ENCODE measurements at places on chromosomes 6 and 20.

- no peak for DNase-seq
Observed at GRCh38 chr6:83974409-83975050, 59.0 kb upstream of the MRAP2 start.

DNA sequence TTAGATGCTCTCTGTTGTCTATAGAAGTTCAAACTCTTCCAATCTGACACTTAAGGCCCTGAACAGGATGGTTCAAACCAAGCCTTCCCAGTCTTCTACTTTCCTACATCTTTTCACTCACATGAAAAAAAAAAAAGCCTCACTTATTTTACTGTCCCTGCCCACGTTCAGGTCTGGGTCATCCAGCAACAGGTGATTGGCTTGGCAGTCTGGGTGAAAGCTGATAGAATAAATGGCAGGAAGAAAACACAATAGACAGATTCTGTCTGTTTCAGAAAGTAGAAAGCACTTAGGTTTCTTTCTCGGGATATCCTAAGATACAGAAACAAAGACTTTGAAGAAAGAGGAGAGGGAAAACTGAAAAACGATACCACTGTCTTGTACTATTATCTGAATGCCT is 61.8 kb upstream of the HSF2 start:
- DNase-seq, result no peak

GRCh38 chr6:72669324-72669723 is 47.5 kb downstream of the KCNQ5 start:
- DNase-seq, result no peak

DNA sequence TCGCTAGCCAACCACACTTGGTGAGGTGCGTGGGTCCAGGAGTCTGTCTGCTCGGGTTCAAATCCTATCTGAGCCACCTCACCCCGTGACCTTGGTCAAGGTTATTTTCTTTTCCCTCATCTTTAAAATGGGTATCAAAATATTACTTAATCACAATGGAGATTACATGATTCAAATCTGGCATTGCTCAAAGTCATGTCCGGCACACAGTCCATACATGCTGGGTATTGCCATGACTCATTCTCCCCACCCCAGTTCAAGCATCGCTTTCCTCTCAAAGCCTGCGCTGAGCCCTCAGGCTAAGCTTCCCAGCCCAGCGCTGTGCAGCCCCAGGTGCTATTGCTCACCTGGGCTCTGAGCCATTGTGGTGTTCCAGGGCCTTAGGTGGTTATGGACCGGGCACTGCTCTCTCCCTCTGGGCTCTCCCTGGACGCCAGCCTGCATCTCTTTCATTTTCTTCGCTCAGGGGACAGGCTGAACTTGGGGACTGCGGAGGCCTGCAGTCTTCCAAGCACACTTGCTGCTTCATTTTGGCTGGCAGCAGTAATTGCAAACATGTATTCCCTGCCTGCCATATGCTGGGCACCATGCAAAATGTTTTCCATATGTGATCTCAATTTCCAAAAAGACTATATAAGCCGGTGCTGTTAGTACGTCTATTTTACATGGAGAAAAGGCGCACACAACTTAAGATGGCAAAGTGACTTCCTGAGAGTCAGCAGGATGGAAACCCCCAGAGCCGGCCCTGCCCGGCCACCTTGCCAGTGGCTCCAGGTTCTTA is 27.3 kb downstream of the WRNIP1 start:
- no peak for DNase-seq

GRCh38 chr6:118679327-118679901 is 28.0 kb upstream of the CEP85L start:
- no peak for DNase-seq

GRCh38 chr6:89400912-89401399 is 11.1 kb downstream of the RRAGD start:
- DNase-seq, result no peak

DNA sequence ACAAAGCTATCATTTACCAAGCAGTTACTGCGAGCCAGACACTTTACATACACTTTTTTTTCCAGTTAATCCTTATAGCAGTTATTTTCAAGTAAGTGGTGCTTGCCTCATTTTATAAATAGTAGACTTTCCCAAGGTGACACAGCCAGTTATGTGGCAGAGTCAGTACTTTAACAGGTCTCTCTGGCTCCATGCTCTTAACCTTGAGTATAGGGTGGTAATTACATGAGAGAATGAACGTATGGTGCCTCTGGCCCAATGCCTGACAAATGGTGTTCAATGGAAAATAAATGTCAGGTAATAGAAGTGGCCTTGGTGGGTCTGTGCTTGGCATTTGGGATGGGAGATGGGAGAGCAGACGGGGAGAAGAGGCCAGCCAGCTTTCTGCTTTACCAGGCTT is 316.3 kb downstream of the SLC35F1 start:
- DNase-seq, result peak; percentile 30

DNA sequence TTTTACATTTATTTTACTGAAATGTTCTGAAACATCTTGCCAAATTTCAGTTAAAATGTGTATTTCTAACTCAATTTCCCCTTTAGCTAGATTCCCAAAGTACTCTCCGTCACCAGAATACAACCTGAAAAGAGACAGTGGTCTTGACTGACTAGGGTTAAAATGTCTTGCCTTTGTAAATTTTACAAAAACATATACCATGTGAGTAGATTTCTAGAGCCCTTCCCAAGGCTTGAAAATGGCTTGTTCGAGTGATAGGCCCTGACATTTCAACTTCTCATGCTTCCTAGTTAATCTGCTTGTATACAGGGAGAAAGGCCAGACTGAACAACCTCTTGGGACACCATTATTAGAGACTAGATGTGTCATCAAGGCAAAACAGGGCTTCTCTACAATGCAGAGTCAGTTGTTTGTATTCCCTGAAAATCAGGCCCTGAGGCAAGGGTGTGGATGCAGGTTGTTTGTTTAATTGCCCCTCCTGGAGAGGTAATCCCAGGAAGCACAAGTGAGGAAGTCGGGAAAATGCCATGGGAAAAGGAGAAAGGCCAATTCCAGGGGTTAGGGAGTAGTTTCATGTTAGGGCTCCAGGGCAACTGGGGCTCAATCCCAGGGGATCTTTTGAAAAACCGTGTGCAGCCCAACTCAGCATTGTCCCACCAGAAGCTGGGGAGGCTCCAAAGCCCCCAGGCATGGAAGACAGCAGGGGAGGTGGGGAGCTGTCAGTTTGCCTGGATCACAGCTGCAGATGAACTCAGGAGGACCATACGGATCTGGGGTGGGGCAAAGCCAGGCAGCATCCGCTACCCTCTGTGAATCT is 11.6 kb upstream of the TFB1M start:
- no peak for DNase-seq

- no peak for DNase-seq
Observed at GRCh38 chr6:161198783-161199460, 74.9 kb downstream of the AGPAT4 start.

DNA sequence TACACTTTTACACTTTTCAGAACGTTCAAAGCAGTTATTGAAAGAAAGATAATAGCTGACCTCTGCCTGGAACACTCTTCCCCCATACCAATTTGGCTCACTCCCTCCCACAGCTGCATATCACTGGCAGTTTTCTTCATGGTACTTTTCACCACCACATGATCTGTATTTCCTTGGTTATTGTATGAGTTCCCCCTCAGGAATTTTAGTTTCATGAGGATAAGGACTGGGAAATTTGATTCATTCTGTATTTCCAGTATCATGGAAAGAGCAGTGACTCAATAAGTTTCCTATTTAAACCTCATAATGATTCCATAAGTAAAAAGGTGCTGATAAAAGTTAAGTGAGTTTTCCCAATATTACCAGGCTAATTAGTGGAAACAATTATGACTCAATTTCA is 16.0 kb downstream of the HTR1B start:
- DNase-seq, result no peak

GRCh38 chr6:43951063-43951755 is 176.0 kb downstream of the MRPL14 start:
- peak; percentile 89 for DNase-seq

DNA sequence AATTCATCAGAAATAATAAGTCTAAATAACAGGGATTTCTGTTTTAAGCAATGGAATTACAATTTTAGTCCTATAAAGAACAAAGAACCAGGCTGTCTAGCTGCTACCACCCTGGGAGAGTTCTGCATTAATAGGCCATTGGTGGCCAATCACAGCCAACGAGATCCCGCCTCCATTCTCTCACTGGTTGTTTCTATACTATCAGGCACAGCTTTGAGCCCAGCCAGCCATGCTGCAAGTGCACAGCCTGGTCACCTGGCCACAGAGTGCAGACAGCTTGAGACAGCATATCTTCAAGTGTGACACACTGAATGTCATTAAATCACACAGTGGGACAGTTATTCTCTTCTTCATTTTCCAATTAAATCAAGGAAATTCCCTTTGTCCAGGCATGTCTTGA is 16.1 kb upstream of the RAB22A start:
- no peak for DNase-seq

DNA sequence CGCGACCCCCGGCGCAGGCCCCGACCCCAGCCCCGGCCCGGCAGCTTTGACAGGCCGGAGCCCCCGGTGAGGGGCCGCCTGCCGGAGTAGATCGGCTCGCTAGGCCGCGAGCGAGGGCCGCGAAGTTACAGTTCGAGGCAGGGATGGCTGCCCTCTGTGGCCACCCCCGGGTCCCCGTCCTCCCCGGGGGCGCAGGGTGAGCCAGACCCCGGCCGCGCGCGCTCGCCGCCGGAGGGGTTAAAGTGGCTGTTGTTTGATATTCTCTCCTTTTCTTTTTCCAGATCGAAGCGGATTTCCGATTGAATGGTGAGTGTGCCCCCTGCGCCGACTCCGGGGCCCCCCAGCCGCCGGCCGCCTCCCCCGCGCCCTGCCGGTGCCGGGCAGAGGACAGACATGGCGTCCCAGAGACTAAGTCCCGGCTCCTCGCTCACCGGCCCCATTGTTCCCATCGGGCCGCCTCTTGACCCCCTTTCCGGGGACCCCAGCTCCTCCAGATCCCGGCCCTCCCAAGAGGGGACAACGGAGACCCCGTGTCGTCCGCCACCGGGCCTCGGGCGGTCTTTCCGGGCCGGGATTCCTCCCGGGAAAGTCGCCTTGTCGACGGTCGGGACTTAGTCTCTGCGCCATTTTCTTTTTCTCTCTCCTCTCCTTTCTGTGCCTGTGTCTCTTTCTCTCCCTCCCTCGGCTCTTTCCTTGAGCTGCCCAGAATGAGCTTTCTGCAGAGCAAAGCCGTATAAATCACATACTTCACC is 704 bp downstream of the TOP1 start:
- DNase-seq, result peak; percentile 36

Measured in body of pancreas (tissue), 4 donors.